ENCODE measurements at places on chromosomes 5 and 9.

GRCh38 chr5:173726846-173727557 is 110.6 kb upstream of the BOD1 start:
- DNase-seq, result no peak

DNA sequence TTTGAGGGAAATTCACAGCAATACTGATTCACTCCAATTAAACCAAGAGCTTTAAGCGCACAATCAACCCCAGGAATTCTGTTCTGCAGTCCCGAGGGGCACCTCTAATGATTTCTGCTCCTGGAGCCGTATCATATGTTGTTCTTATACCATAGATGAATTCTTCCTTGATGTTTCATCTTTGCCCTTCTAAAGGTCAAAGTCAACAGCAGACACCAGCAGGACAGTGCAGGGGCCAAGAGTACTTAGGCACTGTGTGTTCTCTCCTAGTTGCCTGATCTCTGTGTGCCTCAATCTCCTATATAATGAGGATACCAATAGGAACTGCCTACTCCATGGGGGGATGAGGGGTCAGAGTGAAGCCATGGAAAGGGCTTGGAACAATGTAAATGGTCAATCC is 16.5 kb downstream of the EPB41L4B start:
- no peak for DNase-seq

DNA sequence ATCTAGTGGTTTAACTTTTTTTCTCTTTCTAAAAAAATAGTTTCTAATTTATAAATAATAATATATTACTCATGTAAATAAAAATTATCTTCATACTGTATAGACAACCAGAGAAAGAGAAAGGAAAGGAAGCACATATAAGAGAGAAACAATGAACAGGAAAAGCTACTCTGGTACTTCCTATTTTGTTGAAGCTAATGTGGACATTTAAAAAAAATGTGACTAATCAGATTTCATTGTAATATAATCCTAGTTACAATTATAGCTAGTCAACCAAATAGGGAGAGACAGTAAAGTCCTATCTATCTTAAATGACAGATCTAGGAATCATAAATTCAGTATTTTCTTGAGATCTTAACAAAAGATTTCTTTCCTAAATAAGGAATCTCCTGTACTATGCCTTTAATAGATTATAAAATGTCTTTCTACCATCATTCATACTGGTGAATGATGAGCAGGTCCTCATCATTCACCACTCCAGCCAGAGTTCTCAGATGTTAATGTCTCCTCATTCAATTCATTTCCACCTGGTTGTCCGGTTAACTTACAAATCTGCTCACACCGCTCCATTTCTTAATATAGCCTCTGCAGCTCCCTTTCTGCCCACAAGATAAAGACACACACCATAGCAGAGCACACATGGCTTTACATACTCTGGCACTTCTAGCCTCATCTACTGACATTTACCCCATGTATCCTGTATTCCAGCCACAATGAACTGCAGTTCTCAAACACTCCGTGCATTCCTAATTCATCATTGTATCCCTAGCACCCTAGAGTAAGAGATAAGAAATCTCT is 30.9 kb downstream of the ZFR start:
- no peak for DNase-seq

GRCh38 chr5:175216991-175217390 is 227.0 kb downstream of the DRD1 start:
- DNase-seq, result no peak

- no peak for DNase-seq
Observed at GRCh38 chr5:168765551-168766425, 186.6 kb upstream of the PANK3 start.

DNA sequence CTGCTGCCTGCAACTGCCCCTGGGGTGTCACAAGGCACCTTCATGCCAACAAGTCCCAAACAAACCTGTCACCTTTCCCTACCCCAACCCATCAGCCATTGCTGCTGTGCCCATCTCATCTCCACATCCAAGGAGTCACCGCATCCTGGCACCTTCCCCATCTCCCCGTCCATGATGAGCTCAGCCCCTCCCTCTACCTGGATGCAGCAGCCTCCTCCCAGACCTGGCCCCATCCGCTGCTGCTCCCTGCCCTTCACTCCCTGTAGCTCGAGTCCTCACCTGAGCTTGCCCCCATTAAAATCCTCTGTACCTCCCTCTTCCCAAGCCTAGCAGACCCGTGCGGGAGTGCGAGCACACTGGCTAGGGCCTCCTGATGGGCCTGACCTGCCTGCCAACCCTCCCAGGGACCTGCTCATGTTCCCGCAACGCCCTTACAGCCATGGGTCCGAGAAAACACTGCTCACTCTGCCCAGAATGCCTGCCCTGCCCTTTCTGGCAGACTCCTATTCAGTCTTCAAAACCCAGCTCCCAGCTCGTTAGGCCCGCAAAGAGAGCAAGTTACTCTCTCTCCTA is 110.6 kb downstream of the ADAMTS2 start:
- no peak for DNase-seq

- no peak for DNase-seq
Observed at GRCh38 chr5:162067655-162068411, at the start of gene GABRG2. GABRG2 (plus strand) TSS chr5:162067773; CDS start chr5:162068000, 227 bp downstream.

DNA sequence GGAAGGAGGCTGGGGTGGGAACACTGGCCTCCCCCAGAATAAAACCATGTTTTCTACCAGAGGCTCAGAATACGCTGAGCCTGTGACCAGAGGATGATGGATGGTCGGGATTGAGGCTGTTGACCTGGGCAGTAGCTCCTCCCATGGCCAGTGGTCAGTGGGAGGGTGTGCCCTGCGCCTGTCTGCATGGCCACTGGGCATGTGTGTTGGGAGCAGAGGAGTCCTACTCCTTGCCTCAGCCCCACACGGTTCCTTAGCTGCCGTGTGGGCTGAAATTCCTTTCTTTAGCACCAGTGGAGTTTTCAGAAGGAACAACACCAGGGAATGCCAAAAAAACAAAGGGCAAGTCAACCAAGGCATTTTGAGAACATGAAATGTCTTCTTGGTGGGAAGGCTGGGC is 8.5 kb upstream of the RMND5B start:
- no peak for DNase-seq

DNA sequence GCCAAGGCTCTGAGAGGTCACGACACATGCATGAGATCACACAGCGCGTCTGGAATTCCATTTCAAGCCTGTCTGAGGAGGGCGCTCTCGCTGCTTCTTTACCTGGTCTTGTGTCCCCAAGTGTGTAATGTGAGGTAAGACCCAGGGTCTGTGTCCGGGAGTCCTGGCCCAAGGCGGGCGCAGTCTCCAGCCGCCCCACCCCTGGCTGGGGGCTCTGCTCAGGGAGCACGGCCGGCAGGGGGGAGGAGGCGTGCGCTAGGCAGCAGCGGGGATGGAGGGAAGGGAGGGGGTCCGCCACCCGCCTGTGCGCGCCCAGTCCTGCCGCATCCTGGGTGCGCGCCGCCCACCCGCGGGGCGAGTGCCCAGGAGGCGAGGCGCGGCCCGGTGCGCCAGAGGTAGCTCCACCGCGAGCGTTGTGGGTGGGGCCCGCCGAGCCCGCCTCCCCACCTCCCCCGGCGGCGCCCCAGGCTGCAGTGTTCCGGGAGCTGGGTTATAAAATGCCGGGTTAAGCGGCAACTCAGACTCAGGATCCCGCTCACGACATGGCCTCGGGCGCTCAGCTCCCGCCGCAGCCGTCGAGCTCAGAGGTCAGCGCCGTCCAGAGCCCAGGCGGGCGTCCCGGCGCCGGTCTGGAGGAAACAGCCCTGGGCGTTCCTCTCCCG is at the start of gene CCNI2:
Gene CCNI2 (plus strand): TSS at position 473 of the 662 bp plus-strand sequence. CDS start 70 bp downstream, at position 543.
- peak; percentile 53 for DNase-seq

- no peak for DNase-seq
Observed at GRCh38 chr5:158483281-158483860, 616.3 kb downstream of the EBF1 start.

GRCh38 chr5:181127456-181127855 is 3.5 kb downstream of the OR2V1 start:
- no peak for DNase-seq

DNA sequence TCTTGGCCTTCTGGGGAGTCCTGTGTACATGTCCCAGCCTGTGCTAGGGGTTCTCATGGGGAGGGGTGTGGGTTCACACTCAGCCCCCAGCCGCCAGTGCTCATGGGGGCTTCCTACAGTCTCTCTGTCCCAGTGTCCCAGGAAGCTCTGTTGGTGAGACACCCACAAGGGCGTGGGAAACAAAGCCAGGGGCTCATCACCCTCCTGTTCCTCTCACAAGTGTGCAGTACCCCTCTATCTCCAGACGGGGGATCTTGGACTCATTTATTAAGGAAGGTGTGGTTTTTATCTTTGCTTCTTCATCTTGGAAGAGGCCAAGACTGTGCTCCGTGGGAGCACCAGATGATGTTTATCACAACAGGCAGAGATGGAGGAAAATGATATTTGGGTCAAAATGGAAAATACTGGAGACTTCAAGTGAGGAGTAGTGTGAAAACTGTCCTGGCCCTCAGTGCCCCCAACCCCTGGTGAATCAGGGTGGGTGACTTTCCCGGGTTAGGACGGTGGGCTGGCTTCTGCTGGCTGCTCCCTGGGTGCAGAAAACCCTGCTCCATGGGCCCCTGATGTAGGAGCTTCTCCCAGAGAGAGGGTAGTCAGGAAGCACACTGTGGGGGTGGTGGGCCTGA is 15.2 kb downstream of the TMEM171 start:
- DNase-seq, result peak; percentile 71

- DNase-seq, result no peak
Observed at GRCh38 chr5:95449460-95449859, 58.3 kb downstream of the FAM81B start.

DNA sequence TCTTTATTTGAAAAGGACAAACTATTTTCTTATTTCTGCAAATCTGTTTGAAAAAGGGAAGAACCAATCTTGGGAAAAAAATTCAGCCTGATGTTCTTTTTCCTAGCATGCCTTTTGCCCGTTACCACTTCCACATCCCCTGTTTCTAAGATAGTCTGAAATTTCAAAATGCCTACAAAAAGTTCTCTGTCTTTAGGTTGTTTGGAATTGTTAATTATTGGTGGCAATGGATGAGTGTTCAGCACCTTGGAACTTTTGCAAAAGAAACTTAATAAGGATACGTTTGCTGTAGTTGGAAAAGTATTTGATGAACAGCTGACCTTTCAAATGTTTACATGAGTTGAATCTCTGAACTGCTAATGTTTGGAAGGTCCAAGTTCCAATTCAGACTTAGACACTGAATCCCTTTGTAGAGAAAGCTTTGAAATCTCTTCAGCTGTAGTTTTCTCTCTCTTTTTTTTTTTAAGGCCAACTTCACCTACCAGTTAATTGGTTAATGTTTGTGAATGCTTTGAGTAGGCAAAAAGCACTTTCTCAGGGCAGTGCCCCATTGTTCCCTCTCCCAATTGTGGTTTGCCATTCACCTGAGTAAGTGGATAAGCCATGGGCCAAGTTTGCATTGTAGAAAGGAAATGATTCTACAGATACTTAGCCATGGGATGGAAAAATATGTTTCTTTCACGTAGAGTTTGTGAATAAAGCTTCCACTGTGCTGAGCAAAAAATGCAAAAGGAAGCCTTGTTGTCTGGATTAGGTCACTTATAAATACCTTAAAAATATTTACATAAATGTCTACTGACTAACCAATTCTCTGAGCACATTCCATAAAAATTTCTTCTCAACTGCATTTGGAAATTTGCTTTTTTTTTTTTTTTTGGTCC is 156.4 kb upstream of the ELL2 start:
- DNase-seq, result no peak

- DNase-seq, result no peak
Observed at GRCh38 chr9:127788337-127789011, 2.6 kb downstream of the CDK9 start.

GRCh38 chr5:1555011-1555807 is 31.4 kb upstream of the LPCAT1 start:
- DNase-seq, result peak; percentile 63

- DNase-seq, result no peak
Observed at GRCh38 chr9:68455451-68455850, 85.2 kb downstream of the TMEM252 start.

- DNase-seq, result peak; percentile 49
Observed at GRCh38 chr5:125410537-125411070, 664.2 kb upstream of the ZNF608 start.

- no peak for DNase-seq
Observed at GRCh38 chr5:92835712-92836111, 745.3 kb downstream of the NR2F1-AS1 start.

DNA sequence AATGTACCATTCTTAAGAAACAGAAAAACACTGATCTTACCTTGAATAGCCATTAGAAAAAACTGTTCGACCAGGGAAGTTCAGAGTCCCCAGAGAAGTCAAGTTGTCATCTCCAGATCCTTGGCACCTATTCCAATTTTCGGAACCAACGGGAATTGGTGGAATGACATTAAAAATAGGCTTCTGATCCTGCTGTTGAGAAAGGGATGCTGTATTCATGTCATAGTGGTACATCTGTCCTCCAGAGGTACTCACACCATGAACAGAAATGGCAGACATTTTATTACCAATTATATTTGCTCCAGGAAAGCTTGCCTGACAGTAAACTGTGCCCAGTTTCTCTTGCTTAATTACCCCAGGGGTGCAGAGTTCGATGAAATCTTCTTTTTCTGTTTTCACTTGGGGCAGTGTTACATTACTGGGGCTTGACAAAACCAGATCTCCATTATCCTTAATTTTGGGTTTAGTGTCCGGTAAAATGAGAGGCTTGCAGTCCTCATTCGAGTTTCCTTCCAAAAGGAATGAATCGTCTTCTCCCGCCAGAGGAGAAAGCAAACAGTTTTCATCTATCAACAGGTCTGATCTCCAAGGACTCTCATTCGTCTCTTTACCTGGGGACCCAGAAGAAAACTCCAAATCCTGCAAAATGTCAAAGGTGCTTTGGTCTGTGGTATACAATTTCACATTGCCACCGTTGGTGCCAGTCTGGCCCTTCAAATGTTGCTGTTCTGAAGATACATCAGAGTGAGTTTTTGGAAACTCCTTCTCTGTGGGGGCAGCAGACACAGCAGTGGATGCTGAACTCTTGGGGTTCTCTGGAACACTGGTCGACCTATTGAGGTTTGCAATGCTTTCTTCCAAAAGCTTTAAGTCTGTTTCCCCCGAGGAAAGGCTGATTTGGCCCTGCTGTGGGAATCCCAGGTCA is 3.6 kb downstream of the NR3C1 start:
- no peak for DNase-seq

GRCh38 chr9:120374817-120375216 is 205.2 kb downstream of the CDK5RAP2 start:
- DNase-seq, result no peak

DNA sequence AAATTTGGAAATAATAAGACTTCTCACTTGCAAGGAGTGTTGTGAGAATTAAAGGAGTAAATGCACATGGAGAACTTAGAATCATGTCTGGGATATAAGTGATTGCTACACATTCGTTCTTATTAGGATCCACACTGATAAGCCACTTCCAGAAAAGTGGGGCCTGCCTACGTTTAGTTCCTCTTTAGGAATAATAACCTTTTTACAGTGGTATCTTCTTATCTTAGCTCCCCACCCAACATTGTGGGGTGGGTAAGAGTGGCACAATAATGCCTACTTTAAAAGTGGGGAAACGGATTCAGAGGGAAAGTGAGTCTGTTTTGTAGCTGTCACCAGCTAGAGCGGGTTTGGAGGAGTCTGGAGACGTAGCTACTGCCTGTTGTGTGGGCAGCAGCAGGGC is 16.0 kb downstream of the DOCK2 start:
- no peak for DNase-seq

DNA sequence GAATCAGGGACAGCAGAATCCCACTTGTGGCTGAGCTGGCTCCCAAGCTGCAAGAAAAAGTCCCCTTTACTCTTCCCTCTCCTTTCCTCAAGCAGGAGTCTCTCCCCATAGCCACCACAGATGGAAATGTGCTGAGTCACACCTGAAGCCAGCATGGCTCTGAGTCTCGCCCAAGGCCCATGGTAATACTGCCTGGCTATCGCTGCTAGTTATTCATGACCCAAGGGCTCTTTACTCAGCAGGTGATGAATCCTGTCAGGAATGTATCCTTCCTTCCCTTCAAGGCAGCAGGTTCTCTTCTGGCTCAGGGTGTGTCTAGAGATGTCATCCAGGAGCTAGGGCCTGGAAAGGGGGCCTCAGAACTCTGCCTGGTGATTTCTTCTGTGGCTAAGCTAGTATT is 403.3 kb upstream of the PTPRD start:
- DNase-seq, result peak; percentile 20
